SJSA1 (cell line): ENCODE measurements at places on chromosomes 5 and 9. TPM values are rescaled to one million over a fixed set of nuclear protein-coding genes. Genes with fewer than 3 reads are reported as not detected.
A peak's percentile ranks its signal among the peaks of the same experiment; 100 is the strongest.

DNA sequence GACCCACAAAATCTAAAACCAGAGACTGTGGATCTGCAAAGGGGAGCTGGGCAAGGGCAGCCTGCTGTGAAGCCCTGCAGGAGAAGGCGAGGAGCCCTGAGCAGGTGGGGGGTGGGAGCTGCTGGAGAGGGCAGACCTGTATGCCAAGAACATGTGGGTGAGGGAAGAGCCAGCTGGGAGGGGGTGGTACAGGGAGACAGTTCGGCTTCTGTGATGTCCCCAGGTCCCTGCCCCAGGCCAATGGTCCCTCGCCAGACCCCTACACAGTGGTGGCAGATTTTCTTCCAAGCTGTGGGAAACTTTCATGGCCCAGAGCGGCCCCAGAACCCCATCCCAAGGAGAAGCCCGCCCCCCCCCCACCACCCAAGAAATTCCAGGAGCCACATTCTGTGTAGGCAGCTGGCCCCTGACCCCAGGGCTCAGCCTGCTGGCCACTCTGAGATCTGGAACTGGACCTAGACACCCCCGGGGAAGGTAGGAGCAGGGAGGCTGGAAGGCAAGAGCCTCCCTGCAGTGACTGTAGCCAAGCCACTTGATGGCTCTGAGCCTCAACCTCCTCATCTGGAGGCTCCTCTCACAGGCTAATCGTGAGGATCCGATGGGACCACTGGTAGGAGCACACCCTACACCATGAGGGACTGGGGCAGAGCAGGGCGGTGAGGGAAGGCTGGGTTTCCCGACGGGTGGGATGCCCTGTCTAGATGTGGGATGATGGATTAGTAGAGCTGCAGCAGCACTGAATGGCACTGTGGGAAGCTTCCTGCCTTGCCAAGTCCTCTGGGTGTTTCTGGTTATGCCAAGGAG lies 22.6 kb upstream of the CSF1R start:
- no peak overlapping the region for H3K4me3 ChIP-seq
- peaks cover 13% of the 10 kb centered on the region for H3K36me3 ChIP-seq
- no peaks in the 10 kb centered on the region for H3K27me3 ChIP-seq
- H3K27ac ChIP-seq: no peak overlapping the region

GRCh38 chr5:7405277-7405676 lies 9.3 kb downstream of the ADCY2 start:
- no peak overlapping the region for H3K4me3 ChIP-seq
- H3K36me3 ChIP-seq: no peaks in the 10 kb centered on the region
- DNase-seq: no peak
- no peaks in the 10 kb centered on the region for H3K4me1 ChIP-seq
- H3K27ac ChIP-seq: no peak overlapping the region

SLC22A4 gene
- total RNA-seq: 3.8 and 4.4 TPM in 2 replicates

- no peaks in the 10 kb centered on the region for H3K4me1 ChIP-seq
- H3K27me3 ChIP-seq: no peaks in the 10 kb centered on the region
- no peaks in the 10 kb centered on the region for H3K36me3 ChIP-seq
- no peak overlapping the region for H3K4me3 ChIP-seq
- DNase-seq: no peak
Measured at GRCh38 chr9:128677794-128678193, 11.2 kb upstream of the SET start.

DNA sequence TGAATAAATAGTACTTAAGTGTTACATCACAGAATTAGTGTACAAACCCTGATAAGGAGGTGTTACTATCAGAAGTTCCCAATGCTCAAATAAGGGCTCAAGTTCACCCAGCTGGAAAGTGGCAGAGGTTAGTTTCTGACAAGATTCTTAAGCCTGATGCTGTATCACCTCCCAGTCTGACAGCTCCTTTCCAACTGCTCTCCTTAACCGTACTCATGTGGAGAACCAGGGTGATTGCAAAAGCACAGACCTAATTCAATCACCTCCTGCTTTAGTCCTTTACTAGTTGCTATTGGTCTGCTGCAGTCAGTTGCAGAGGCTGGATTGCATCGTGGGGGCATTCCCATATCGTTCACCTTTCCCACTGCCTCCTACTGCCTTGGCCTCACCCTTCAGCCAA lies 100.4 kb upstream of the ZNF618 start:
- H3K36me3 ChIP-seq: no peaks in the 10 kb centered on the region
- H3K4me3 ChIP-seq: no peak overlapping the region
- H3K4me1 ChIP-seq: no peaks in the 10 kb centered on the region

GARIN3 gene
- not detected in 2 replicates for total RNA-seq

DNA sequence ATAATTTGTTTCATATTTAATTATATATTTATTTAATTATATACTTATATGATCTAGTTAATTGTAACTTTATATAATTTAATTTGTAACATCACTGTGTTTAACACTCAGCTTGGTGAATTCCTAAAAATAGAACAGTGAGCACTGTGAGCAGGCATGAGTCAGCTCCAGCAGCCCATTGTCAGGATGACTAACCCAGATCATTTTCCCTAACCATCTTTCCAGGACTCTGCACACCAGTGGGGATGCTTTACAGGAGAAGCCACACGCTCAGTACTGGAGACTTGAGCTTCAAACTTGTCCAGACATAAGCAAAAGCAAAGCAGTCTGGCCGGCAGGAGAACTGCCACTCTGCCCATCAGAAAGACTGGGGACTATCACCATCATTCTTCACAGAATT lies 446.2 kb upstream of the TRPC7 start:
- H3K36me3 ChIP-seq: no peaks in the 10 kb centered on the region
- H3K4me3 ChIP-seq: no peak overlapping the region
- DNase-seq: peak; percentile 82
- H3K27me3 ChIP-seq: no peaks in the 10 kb centered on the region
- H3K4me1 ChIP-seq: peaks cover 29% of the 10 kb centered on the region

DNA sequence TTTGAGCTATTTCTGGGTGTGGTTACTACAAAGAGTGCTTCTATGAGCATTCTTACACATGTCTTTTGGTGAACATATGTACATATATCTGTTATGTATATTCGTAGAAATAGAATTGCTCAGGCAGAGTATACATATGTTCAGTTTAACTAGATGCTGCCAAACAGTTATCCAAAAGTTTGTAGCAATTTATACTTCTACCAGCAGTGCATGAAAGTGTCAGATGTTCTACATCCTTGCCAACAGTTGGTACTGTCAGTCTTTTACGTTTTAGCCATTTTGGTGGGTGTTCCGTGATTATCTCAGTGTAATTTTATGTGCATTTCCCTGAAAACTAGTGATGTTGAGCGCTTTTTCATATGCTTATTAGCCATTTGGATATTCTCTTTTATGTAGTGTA lies 35.9 kb upstream of the DMRT2 start:
- H3K27ac ChIP-seq: no peak overlapping the region
- DNase-seq: no peak
- no peaks in the 10 kb centered on the region for H3K4me1 ChIP-seq
- no peaks in the 10 kb centered on the region for H3K27me3 ChIP-seq
- no peaks in the 10 kb centered on the region for H3K36me3 ChIP-seq

KIAA1958 gene
- total RNA-seq: 0.09 and 1.1 TPM in 2 replicates

GRCh38 chr9:127977884-127978647 lies 2.7 kb downstream of the EEIG1 start:
- peak overlapping the region; percentile 6; the same call in 1 of the 2 replicates for H3K4me3 ChIP-seq
- DNase-seq: peak; percentile 93
- no peaks in the 10 kb centered on the region for H3K27me3 ChIP-seq
- peaks cover 51% of the 10 kb centered on the region for H3K4me1 ChIP-seq
- peaks cover 12% of the 10 kb centered on the region for H3K36me3 ChIP-seq
- peak overlapping the region; percentile 45 for H3K27ac ChIP-seq

- no peaks in the 10 kb centered on the region for H3K36me3 ChIP-seq
- H3K27ac ChIP-seq: no peak overlapping the region
- no peaks in the 10 kb centered on the region for H3K4me1 ChIP-seq
Measured at GRCh38 chr5:152086668-152087067, 162.0 kb upstream of the GLRA1 start.

DNA sequence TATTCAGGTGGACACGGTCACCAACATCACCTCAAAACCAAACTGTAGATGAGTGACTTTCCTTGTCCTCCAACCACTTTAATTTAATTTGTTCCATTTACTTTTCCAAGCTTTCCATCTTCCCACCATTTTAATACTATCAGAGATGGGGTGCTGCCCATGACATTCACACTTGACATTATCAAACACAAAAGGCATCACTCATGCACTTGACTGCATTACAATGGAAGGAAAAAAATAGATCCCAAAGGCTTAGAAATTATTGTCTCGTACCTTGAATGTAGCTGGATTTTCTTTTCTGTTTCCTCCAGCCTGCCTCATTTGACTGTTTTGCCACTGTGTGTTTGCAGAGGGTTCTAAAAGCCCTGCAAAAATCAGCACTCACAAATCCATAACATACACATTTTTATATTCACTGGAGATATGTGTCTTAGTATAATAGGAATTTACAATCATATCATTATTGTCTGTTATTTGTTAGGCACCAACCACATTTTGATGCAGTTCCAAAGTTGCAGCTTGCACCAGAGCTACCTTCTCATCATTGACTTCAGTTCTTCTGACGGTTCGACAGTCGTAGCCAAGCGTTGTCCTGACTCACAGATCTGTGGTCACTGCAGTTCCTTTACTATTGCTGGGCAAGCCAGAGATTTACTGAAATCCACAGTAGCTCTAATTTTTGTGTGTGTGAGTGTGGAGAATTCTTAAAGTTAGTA lies 712.3 kb upstream of the WWC1 start:
- peaks cover 6% of the 10 kb centered on the region for H3K4me1 ChIP-seq
- H3K4me3 ChIP-seq: no peak overlapping the region
- peaks cover 14% of the 10 kb centered on the region; the same call in 1 of the 2 replicates for H3K27me3 ChIP-seq
- no peaks in the 10 kb centered on the region for H3K36me3 ChIP-seq
- DNase-seq: no peak

DNA sequence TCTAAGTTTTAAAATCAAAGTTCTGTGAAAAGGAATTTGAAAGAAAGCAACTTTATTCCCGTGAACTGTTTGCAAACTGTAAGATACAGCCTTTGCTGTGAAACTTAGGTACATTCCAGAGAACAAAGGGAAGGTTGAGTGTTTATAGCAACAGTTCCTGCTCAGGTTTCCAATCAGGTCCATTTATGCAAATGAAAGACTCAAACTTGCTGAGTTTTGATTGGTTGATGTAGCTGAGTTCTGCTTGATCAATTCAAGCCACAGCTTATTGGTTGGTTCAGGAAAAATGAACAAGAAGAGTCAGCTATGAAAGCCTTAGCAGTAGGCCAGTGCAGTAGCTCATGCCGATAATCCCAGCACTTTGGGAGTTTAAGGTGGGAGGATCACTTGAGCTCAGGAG lies 37.9 kb downstream of the SLC27A6 start:
- peaks cover 12% of the 10 kb centered on the region for H3K4me1 ChIP-seq
- H3K27ac ChIP-seq: no peak overlapping the region
- H3K27me3 ChIP-seq: no peaks in the 10 kb centered on the region
- H3K36me3 ChIP-seq: no peaks in the 10 kb centered on the region
- no peak for DNase-seq
- no peak overlapping the region for H3K4me3 ChIP-seq

GRCh38 chr5:158054223-158055110 lies 195.5 kb upstream of the CLINT1 start:
- H3K36me3 ChIP-seq: no peaks in the 10 kb centered on the region
- DNase-seq: no peak
- no peak overlapping the region for H3K4me3 ChIP-seq
- H3K4me1 ChIP-seq: peaks cover 3% of the 10 kb centered on the region; the same call in 1 of the 2 replicates
- H3K27me3 ChIP-seq: no peaks in the 10 kb centered on the region

GRCh38 chr5:43652537-43653302 lies 49.7 kb downstream of the NNT start:
- H3K27ac ChIP-seq: no peak overlapping the region
- DNase-seq: no peak
- no peaks in the 10 kb centered on the region for H3K27me3 ChIP-seq
- peaks cover 74% of the 10 kb centered on the region for H3K36me3 ChIP-seq

DNA sequence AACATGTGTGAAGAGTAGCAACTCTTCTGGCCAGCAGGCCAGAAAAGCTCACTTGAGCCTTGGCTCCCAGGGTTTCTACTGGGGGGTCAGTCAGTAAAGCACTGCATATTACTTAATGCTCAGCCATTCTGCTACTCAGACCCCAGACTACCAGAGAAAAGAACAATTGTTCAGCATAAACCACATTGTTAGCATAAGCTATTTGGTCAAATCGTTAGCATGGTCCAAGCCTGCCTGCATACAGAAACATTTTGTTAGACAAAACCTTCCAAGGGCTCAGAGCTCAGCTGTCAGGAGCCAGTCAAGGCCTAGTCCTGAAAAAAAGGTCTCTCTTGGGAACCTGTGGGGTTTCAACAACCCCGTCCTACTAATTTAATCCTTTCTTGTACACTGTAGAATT lies 449.3 kb downstream of the PRR16 start:
- no peaks in the 10 kb centered on the region for H3K27me3 ChIP-seq
- no peak overlapping the region for H3K27ac ChIP-seq
- no peaks in the 10 kb centered on the region for H3K4me1 ChIP-seq
- H3K4me3 ChIP-seq: no peak overlapping the region
- H3K36me3 ChIP-seq: no peaks in the 10 kb centered on the region
- DNase-seq: no peak

- no peak for DNase-seq
- H3K4me3 ChIP-seq: no peak overlapping the region
- H3K36me3 ChIP-seq: no peaks in the 10 kb centered on the region
- H3K27me3 ChIP-seq: no peaks in the 10 kb centered on the region
- no peak overlapping the region for H3K27ac ChIP-seq
Measured at GRCh38 chr9:120736881-120737280, 22.6 kb upstream of the MEGF9 start.

GRCh38 chr5:170427672-170428236 lies 38.6 kb upstream of the KCNMB1 start:
- no peaks in the 10 kb centered on the region for H3K36me3 ChIP-seq
- H3K4me3 ChIP-seq: no peak overlapping the region
- H3K4me1 ChIP-seq: no peaks in the 10 kb centered on the region

DNA sequence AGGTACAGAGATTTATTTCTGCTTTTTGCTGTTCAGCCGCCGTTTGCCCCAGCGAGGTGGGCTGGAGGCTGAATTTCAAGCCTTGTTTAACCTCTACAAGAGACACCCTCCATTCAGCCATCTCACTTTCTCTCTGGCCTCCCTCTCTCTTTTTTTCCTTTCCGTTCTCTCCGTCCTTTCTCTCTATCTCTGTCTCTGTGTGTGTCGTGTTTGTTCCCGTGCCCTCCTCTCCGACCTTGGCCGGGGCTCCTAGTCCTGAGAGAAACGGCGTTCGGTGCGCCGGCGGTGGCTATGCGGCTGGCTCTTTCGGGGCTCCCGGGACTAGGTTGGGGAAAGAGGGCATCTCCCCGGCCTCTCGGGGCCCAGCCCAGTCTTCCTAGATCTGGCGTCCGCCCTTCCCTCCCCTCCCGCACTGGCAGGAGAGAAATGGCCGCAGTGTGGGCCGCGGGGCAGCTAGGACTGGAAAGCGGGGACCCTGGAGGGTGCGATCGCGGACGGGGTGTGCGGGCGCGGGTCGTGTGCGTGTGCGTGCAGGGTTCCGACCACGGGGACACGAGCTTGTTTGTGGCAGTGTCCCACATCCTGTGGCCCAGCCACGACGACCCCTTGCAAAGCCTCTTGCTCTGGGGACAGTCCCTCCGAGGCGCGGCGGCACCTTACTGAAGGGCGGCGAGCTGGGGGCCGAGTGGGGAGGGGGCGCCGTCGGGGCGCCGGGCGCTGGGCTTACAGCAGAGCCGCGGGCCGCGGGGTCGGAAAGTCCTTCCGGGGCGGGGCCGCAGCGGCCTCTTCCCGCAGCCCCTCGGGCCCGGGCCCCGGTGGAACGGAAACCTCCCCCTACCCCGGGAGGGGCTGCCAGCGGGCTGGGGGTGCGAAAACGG lies 5.7 kb downstream of the LHX2 start:
- no peak overlapping the region for H3K27ac ChIP-seq
- no peak overlapping the region for H3K4me3 ChIP-seq
- H3K27me3 ChIP-seq: peaks cover 22% of the 10 kb centered on the region; the same call in 1 of the 2 replicates
- no peaks in the 10 kb centered on the region for H3K4me1 ChIP-seq

GRCh38 chr5:57302643-57303042 lies 128.8 kb downstream of the GPBP1 start:
- H3K4me1 ChIP-seq: peaks cover 25% of the 10 kb centered on the region
- H3K27me3 ChIP-seq: no peaks in the 10 kb centered on the region
- H3K27ac ChIP-seq: no peak overlapping the region
